PC-9 (cell line): ENCODE measurements at places on chromosomes 5 and 9.
A peak's percentile ranks its signal among the peaks of the same experiment; 100 is the strongest.

DNA sequence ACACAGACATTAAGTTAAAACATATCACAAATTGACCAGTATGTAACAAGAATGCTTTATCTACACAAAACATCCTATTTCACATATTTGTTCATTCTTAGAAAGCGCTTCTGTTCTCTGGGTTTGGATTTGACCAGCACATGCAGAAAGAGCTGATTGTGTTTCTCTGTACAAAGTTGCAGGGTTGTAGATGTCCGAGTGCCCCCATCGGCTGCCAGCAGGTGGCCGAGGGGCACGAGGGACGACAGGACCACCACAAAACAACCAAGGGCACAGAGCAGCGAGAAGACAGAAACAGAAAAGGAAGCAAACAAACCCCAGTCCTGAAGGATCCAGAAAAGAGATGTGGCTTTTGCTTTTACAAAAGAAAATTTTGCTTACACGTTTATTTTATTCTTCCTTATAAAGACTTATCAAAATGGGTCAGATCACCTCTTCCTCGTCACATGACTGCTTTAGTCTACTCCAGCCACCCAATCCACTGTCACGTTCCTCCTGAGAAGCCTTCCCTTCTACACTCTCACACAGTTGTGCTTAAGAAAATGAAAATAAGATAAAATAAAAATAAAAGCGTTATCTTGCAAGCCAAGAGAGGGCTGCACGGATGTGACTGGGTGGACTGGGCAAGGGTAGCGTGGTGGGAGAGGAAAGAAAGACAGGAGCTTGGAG, 9.5 kb downstream of the OTP start:
- DNase-seq: no peak

- no peak for DNase-seq
These were observed 29.1 kb downstream of the CFAP77 start for GRCh38 chr9:132439153-132439552.

- no peak for DNase-seq
These were observed 34.1 kb upstream of the PCA3 start for GRCh38 chr9:76729980-76730737.

GRCh38 chr9:86794391-86795046, 152.8 kb downstream of the GAS1 start:
- no peak for DNase-seq

DNA sequence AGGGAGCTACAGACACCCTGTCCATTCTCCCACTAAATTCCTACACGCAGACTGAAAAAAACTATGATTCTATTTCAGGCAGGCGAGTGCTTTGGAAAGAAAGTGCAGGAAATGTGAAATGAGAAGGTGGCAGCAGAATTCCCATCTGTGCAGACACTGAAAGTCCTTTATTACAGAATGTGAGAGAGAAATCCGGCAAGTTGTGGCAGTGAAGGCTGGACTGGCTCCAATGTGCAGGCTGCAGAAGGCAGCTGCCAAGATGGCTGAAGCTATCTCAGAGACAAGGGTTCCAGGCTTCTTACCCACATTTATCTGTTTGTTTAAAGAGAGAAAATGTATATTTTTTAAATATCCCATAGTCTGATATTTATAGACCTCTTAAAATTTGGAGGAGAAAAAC, 161.8 kb upstream of the VLDLR start:
- DNase-seq: no peak

GRCh38 chr5:170277867-170278281, 19.7 kb downstream of the LCP2 start:
- DNase-seq: no peak

- no peak for DNase-seq
These were observed 69.2 kb downstream of the FAM114A2 start for GRCh38 chr5:153969563-153969895.

GRCh38 chr9:136268318-136268717, 22.7 kb upstream of the QSOX2 start:
- no peak for DNase-seq

DNA sequence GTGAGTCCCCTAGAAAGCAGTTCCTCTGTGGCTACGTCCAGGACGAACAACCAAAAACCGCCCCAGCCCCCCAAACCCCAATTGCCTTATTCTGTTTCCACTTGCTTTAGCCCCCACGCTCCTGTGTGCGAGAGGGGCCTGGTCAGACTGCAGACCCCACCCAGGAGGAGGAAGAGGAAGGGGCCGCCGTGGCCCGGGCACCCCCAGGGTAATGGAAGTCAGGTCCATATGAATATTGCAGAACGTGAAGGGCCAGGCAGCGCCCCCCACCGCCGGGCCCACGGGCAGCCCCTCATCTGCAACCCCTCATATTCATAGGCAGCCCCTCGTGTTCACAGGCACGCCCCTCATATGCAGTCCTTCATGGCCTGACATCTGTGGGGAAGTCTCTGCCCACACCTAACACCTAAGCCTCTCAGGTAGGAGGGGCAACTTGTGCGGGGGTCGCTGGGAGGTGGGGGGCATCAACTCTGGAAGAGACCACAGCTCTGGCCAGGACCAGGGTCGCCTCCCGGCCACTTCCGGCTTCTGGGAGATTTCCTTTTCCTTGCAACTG, 37.7 kb upstream of the PLEKHG4B start:
- DNase-seq: no peak

- no peak for DNase-seq
These were observed 218.8 kb upstream of the NR4A3 start for GRCh38 chr9:99602854-99603253.

GRCh38 chr9:86747711-86748110, 199.6 kb downstream of the GAS1 start:
- no peak for DNase-seq

- DNase-seq: peak; percentile 57
These were observed 1.2 kb downstream of the CDC14B start for GRCh38 chr9:96618209-96619123.

DNA sequence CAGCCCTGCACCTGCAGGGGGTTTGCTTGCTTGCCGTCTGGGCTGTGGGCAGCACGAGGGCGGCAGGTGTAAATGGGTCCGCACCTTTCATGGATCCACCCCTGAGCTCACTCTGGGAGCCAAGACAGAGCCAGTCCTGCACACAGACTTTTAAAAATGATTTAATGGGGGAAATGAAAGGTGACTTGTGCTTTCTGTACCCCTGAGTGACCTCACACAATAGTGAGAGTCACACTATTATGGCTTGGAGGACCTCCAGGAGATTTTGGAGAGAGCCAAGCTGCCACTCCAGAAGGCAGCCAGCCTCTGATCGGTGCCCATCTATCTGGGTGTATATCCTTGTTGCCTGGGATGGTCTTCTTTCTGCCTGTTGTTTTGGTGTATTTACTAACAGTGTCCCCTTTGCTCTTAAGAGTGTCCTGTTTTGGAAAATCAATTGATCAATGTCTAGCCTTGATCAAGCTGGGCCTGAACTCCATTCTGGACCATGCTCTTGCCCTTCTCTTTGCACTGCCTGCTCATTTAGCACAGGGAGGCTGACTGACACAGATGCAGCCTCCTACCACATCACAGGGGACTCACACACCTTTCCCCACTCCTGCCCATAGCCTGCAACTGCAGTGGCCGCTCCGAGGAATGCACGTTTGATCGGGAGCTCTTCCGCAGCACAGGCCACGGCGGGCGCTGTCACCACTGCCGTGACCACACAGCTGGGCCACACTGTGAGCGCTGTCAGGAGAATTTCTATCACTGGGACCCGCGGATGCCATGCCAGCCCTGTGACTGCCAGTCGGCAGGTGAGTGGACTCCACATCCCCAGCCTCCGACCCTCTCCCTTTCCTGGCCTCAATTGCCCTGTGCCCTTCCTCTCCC, 29.5 kb downstream of the LAMC3 start:
- no peak for DNase-seq

- DNase-seq: no peak
These were observed 163.4 kb downstream of the RGS3 start for GRCh38 chr9:113626735-113627495.

DNA sequence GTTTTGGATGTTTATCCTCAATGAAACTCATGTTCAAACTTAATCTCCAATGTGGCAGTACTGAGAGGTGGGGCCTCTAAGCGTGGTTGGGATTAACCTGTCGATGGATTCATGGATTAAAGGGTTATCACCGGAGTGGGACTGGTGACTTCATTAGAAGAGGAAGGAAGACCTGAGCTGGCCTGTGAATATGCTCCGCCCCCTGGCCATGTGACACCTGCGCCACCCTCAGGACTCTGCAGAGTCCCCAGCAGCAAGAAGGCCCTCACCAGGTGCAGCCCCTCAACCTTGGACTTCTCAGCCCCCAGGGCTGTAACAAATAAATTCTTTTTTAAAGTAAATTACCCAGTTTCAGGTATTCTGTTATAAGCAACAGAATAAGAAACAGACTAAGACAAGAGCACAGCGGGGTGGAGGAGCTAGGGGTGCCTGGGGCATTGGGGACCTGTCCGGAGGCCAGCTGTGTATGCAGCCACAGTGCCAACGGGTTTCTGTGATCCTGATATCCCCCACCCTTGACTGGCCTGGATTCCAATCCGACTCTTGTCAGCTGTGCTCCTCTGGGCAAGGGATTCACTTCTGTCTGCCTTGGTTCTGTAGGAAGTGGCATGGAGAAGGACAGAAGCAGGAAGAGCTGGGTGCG, 3.2 kb upstream of the MAPK9 start:
- no peak for DNase-seq

- no peak for DNase-seq
These were observed 70.1 kb downstream of the MELK start for GRCh38 chr9:36642817-36643216.

- DNase-seq: no peak
These were observed 484 bp downstream of the GFM2 start for GRCh38 chr5:74766418-74766848.

GRCh38 chr9:88736136-88736637, 201.2 kb downstream of the NXNL2 start:
- no peak for DNase-seq

DNA sequence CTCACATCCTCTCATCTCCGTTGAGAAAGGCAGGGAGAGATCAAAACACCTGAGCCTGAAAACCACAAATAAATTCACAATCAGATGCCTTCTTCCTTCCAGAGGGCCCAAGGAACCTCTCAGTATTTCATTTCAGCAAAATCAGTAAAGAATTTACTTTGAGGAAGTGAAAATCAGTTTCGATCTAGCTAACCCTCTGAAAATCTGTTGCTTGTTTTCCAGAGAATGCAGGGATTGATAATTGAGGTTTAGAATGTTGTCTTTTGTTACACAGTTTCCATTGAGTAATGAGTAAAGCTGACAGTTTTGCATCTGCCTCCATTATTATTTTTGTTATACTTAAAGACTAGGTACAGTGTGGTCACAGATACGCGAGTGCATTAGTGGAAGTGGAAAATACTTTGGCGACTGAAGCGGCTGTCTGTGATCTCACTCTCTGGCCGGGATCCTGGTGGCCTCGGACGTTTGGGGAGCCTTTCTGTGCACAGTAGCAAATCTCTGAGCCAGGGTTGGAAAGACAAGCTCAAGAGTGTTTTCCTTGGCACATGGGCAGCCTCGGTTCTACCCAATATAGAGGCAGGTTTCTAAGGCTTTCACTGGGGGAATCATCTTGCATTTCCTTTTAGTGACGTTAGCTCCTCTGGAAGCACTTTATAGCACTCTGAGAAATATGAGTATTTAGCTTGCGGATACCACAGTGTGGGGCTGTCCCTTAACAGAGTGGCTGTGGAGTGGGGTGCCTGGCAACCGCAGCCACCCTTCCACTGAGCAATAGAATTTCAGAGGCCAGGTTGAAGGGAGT, 32.2 kb upstream of the ANGPTL2 start:
- no peak for DNase-seq

GRCh38 chr5:79512049-79512448, 1.9 kb downstream of the HOMER1 start:
- DNase-seq: no peak

DNA sequence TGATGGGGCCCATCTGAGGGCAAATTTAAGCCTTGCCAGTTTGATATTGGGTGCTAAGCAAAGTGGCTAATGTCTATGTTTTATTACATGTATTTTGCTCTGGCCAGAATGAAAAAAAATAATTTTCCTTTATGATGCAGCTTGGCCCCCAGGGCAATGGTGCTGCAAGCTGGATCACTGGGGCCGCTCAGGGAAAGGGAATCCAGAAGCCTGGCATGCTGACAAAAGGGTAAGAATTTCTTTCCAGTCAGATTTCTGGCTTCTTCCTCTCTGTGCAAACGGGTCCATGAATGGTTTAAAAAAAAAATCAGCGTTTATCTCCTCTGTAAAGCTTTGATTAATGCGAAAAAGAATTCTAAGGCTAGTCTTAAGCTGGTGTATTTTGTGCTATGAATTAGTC, 138.4 kb downstream of the MAPKAP1 start:
- no peak for DNase-seq

- no peak for DNase-seq
These were observed 574.5 kb downstream of the PRELID2 start for GRCh38 chr5:145260670-145261069.

- no peak for DNase-seq
These were observed 69.8 kb downstream of the MYO10 start for GRCh38 chr5:16866273-16866672.

DNA sequence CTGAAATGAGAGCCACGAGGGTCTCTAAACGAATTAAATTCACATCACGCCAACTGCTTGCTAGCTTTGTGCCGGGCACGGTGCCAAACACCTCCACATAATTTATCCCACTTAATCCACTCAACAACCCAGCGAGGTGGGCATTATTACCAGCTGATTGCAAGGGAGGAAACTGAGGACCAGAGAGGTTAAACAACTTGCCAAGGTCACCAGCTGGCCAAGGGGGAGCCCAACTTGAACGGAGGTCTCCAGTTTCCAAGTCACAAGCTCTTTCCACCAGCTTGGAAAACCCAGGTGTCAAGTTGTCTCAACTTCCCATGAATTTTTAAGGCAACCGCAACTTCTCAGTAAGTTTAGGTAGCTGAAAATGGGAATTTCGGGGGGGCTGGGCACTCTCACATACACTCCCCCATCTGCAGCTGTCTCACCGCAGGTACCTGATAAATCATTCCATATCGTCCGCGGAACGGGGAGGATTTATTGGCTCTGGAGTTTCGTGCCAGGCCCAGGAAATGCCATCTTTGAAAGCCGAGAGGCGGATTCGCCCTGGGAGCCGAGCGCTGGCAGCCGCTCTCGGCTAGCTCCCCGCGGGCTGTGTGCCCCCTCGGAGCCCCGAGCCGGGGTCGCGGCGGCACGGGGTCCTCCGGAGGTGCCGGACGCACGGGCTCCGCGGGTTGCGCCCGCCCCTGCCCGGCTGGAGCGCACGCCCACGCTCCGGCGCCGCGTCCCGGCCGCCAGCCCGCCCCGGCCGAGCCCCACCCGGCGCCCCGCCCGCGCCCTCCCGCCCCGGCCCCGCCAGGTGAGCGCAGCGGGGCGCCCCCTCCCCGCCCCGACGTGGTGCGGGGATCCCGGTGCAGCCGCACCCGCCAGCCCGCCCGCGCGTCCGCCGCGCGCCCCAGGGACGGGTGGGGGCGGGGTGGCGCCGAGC, 617 bp downstream of the PTPN3 start:
- peak; percentile 38 for DNase-seq

- DNase-seq: no peak
These were observed 44.5 kb upstream of the STK32A start for GRCh38 chr5:147190331-147190730.

GRCh38 chr9:135339378-135339973, 140.1 kb upstream of the PPP1R26 start:
- no peak for DNase-seq

- DNase-seq: no peak
These were observed 51.7 kb upstream of the SLC27A6 start for GRCh38 chr5:128913551-128913950.
